ENCODE measurements at places on chromosomes 4 and X.
A peak's percentile ranks its signal among the peaks of the same experiment; 100 is the strongest.

DNA sequence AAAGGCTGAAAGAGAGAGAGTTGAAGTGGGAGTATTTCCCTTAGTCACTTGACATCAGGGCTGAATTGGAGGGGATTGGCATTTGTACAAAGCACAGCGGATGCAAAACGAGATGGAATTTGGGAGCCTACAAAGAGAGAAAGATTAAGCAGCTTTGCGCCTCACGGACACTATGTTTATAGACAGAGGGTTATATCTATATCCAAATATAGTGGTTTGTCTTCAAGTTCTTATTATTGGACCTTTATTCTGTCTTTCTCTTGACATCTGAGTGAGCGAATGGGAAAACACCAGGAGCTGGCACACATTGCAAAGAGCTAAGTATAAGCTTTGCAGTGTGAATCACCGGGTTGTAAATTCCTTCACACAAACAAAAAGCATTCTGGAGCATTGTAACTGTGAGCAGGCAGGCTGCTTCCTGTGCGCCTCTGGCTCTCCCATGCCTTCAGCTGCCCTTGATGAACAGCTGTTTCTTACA, 500.2 kb downstream of the STIM2 start:
- DNase-seq = peak; percentile 57

- no peak for DNase-seq
Observed at GRCh38 chrX:119698845-119699244, 5.9 kb upstream of the SEPTIN6 start.

DNA sequence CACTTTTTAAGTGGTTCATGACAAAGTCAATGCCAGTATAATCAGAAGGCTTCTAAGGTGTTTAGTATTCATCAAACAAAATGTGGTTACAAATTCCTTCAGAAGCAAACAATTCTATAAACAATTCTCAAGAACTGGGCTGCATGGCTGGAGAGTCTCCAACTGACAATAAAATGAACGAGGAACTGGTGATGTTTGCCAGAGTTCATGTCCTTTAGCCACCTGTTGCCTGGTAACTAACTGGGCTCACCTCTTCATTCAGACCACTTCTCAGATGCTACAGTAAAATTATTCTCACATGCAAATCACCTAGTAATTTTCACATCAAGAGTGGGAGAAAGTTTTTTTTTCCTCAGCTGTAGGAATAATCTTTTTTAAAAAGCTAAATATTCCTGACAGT, 53.3 kb downstream of the CAMK2D start:
- DNase-seq = no peak

DNA sequence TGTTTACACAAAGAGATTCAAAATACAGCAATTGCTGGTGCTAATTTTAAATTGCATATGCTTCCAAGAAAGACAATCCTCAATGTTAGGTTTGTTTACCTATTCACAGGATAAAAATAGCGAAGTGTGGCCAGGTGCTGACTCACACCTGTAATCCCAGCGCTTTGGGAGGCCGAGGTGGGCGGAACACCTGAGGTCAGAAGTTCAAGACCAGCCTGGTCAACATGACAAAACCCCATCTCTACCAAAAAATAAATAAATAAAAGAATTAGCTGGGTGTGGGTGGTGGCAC, 77.7 kb downstream of the OPHN1 start:
- no peak for DNase-seq

DNA sequence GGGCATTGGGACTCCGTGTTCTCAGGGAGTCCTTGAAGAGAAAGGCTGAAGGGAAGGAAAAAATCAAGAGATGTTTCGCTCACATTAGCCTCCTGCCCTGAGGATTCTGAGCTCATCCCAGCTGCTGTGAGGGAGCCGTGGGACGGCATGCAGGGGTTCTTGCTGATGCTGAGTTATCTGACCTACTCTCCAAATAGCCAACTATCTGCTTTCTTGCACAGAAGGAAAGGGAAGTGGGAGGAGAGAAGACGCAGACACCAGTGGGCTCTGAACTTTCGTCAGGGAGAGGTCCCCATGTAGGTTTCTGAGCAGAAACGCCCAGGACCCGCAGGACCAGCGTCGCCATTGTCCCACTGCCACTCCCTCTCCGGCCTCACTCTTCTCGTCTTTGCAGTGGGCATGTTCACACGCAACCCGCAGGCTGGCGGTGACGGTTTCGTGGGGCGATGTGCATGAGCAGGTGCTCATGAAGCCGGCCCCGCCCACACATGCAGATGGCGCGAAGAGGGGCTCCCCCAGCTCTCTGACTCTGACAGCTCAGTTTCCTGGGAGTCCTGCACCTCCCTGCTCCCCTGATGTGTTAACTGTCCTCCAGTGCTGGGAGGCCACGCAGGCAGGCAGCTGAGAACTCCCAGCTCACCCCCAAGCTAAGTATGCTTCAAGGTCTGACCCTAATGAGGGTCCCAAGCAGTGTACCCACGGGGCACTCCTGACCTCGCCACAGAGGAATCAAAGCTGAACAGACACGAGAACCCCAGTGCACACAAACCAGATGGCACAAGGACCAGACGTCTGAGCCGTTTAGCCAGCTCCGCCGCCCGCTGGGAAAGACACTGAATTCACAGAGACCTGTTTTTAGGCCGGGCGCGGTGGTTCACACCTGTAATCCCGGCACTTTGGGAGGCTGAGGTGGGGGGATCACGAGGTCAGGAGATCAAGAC, 13.6 kb upstream of the ABLIM2 start:
- DNase-seq = no peak

DNA sequence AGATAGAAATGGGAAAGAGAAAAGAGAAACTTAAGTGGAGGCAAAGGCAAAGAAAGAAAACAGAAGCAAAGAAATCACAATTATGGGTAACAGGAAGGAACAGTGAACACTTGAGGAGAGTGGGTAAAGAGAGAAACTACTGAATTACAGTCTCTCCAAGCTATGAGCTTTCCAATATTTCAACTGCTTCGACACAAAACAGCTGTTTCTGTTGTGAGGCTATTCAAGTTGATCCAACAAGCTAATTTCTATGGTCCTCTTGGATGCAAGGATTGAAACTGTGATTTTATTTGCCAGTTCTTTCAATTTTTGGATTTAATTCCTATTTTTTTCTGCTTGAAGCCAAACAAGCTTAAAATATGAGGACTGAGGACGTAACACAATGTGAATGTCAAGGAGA, 80.5 kb upstream of the ADGRA3 start:
- peak; percentile 26 for DNase-seq

DNA sequence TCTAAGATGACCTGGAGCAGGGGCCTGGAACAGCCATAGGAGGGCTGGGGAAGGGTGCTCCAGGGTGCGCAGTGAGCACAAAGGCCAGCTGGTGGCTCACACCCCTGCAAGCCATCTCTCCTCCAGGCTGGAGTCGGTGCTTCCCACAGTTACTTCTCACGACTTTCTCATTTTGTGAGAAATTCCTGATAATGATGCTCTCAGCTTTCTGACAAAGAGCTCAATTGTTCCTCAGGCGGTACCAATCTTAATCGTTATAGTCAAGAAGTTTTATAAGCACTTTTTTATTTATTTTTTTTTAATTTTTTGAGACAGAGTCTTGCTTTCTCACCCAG, 11.7 kb upstream of the WFS1 start:
- no peak for DNase-seq

DNA sequence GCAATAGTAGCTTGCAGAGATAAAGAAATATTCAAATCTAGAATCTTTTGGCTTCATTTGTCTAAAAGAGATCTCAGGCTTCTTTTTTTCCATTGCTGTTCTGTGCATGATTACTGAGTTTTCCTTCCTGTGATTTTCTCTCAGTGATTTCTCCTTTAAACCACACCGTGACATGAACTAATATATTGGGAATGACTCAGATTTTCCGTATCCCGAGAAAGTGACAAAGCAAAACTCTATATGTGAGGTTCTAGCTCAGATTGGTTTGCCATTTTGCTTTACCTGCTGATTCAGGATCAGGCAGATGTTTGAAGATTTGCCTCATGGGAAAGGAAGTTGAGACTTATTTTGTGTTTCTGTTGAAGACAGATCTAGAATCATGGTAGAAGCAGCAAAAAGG, 59.4 kb downstream of the MTHFD2L start:
- DNase-seq = no peak

DNA sequence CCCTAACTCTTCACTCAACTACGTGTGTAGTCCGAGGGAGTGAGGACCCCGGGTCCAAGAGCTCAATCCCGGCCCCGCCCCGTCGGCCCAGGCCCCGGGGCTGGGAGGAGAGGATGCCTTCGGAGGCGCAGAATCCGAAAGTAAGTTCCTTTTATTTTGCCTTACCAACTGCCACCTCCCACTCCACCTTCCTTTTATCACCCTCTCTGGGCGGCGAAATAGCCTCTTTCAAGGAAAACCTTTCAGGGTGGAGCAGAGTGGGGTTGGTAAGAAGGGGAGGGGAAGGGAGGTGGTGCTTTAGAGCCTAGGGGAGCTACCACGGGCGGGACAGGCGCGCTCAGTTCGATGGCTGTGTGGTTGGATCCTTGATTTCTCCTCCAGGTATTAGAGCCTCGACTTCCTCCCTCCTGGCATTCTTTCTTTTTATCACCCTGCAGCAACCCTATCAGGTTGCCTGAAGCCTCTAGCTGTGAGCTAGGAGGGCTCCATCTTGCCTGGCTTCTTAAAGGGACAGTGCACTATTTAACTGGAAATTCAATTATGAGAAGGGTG, 191.2 kb downstream of the RRAGB start:
- no peak for DNase-seq

GRCh38 chrX:5979338-5979737, 249.3 kb downstream of the NLGN4X start:
- no peak for DNase-seq

DNA sequence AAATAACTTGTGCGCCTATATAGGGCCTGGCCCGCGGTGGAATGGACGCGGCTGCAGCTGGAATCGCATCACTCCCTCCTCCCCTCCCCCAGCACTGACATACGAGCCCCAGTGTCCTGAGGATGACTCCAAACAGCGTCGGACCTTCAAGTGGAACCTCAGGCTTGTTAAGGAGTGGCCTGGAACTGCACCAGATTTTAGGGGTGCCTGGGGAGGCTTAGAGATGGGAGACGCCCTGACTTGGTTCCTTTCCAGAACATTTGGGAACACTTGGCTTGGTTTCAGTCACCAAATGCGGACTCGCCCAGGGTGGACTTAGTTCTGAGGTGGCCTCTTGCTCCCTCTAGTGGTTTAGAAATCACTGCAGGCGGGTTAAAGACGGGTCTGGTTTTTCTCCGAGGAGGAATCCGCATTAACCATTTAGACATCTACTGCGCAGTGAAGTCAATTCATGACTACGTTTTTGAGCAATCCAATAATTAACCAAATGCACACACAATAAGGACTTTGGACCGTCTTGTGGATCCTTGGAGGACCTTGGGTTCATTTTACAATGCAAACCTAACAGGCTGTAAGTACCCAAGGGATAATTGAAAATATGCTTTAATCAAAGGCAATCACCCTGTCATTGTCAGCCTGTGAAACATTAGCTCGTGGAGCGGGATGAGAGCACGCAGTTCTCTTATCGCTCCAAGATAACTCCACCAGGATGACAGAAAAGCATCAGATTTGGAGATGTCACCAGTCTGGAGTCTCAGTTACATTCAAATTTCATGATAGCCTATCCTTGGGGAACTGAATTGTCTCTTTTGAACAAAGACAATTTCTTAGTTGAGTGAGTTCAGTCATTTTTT, 11.2 kb upstream of the PDGFRA start:
- DNase-seq = peak; percentile 97

DNA sequence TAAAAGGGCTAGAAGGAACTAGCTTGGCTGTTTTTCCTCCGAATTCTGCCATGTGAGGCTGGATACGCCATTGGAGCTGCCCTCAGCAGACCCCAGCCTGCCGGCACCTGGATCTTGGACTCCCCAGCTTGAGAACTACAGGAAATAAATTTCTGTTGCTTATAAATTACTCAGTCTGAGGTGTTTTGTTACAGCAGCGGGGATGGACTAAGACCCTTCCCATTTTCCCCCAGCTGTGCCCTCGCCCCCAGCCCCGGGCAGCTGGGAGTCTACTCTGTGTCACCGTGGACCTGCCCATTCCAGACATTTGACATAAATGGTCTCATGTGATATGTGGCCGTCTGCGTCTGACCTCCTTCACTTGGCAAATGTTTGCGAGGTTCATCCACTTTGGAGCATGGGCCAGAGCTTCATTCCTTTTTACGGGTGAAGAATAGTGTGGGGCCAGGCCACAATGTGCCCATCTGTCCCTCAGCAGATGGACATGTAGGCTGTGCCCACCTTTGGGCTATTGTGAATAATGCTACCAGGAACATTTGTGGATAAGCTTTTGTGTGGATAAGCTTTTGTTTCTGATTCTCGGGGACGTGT, 30.7 kb upstream of the SPON2 start:
- DNase-seq = no peak

DNA sequence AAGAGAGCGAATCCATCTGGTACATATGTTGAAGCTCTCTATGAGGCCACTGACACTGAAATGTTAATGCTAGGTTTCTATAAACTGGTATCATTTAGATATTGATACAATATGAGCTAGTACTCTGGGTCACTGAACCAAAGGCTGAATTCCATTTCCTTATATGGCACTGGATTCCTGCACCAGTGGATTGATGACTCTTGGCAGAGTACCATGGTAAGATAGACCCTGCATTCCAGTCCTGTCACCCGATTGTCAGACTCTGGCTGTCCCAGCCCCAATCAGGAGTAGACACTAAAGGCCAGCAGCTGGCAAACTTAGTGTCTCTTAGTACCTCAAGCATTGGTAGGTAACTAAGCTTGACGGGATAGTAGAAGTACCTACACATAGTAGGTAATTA, 44.0 kb upstream of the EOLA2 start:
- DNase-seq = no peak

GRCh38 chrX:84186603-84187532, 1.1 kb downstream of the RPS6KA6 start:
- peak; percentile 7 for DNase-seq

DNA sequence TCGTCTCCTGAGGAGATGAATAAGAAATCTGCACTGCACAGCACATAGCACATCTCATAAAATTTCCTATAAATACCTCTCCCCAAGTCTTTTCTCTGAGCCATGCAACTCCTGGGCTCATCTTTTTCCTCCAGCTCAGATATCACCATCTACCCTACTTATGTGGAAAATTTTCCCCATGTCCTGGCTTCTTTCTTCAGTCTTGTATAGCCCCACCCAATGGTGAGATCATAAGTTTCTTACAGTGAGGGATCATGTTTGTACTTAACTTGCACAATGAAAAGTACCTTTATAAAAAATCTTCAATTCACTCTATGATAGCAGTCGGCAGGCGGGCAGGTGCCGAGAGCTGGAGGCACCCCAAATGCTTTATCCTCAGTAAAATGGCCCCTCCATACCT, 198.6 kb upstream of the S100G start:
- DNase-seq = no peak
